ENCODE measurements at places on chromosomes 5 and 9.

- H3K27ac ChIP-seq, result no peak overlapping the region
- no peaks in the 10 kb centered on the region for H3K27me3 ChIP-seq
- DNase-seq, result no peak
- H3K4me1 ChIP-seq, result no peaks in the 10 kb centered on the region
- H3K36me3 ChIP-seq, result no peaks in the 10 kb centered on the region
Measured at GRCh38 chr5:32545102-32545800, 40.1 kb upstream of the SUB1 start.

GRCh38 chr5:132261881-132262845 lies 4.7 kb downstream of the PDLIM4 start:
- H3K4me1 ChIP-seq, result no peaks in the 10 kb centered on the region
- H3K27ac ChIP-seq, result no peak overlapping the region
- 0 out of 2 replicates have a peak, but pooled peaks cover 1% of the 10 kb centered on the region for H3K36me3 ChIP-seq
- H3K4me3 ChIP-seq, result no peak overlapping the region

GRCh38 chr9:36559036-36559695 lies 13.5 kb upstream of the MELK start:
- H3K4me1 ChIP-seq, result peaks cover 3% of the 10 kb centered on the region
- peak; percentile 68 for DNase-seq
- peak overlapping the region; percentile 1 for H3K27ac ChIP-seq
- H3K27me3 ChIP-seq, result no peaks in the 10 kb centered on the region
- H3K36me3 ChIP-seq, result no peaks in the 10 kb centered on the region

GRCh38 chr9:503326-503725 lies 288.7 kb downstream of the DOCK8 start:
- H3K4me3 ChIP-seq, result peak overlapping the region; percentile 73
- no peaks in the 10 kb centered on the region for H3K36me3 ChIP-seq
- peak; percentile 25 for DNase-seq
- peaks cover 3% of the 10 kb centered on the region for H3K27me3 ChIP-seq
- no peaks in the 10 kb centered on the region for H3K4me1 ChIP-seq
- H3K27ac ChIP-seq, result no peak overlapping the region

GRCh38 chr5:45093377-45093776 lies 284.6 kb downstream of the MRPS30 start:
- H3K36me3 ChIP-seq, result no peaks in the 10 kb centered on the region
- H3K4me3 ChIP-seq, result no peak overlapping the region
- no peak overlapping the region for H3K27ac ChIP-seq
- H3K4me1 ChIP-seq, result peaks cover 2% of the 10 kb centered on the region
- DNase-seq, result no peak
- H3K27me3 ChIP-seq, result no peaks in the 10 kb centered on the region

- H3K27me3 ChIP-seq, result no peaks in the 10 kb centered on the region
- H3K4me3 ChIP-seq, result no peak overlapping the region
- no peaks in the 10 kb centered on the region for H3K36me3 ChIP-seq
- peaks cover 6% of the 10 kb centered on the region for H3K4me1 ChIP-seq
- no peak overlapping the region for H3K27ac ChIP-seq
Measured at GRCh38 chr5:87015901-87016300, 251.8 kb upstream of the RASA1 start.
